ENCODE measurements at places on chromosomes 5 and 9. TPM values are rescaled to one million over a fixed set of nuclear protein-coding genes. Genes with fewer than 3 reads are reported as not detected.

DNA sequence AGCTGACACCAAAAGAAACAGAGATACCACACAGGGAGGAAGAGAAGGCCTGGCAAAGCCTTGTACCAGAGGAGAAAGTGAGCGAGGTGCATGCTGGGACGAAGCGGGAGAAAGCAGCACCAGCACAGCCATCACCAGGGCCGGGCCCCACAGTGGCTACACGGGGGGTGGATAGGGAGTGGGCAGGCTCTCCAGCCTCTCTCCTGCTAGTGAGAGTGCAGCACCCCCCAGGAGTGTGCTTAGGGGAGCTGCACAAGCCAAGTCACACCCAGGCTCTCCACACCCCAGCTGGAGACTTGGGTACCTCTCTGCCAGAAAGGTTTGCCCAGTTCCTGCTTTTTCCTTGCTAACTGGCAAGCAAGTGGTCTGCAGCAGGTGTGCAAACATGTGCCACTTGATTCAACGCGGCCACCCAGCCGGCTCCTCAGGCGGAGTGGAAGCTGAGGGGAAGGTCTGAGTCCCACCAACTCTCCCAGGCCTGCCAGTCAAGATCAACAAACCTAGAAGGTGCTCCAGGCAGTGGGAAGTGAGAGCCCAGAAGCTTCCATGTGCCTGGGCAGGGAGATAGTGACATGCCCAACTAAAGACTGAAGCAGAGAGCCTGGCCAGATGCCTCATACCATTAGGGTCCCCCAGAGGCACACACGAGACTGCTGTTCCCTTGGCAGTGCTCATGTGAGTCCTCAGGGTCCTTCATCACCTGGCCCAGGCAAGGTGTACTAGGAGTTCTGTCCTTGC is 39.9 kb downstream of the BICD2 start:
- H3K36me3 ChIP-seq: peaks cover 45% of the 10 kb centered on the region
- H3K4me3 ChIP-seq: no peak overlapping the region
- no peak overlapping the region for H3K27ac ChIP-seq
- H3K4me1 ChIP-seq: peaks cover 22% of the 10 kb centered on the region

- no peak for DNase-seq
- H3K4me3 ChIP-seq: no peak overlapping the region
- H3K36me3 ChIP-seq: no peaks in the 10 kb centered on the region
These were observed 30.3 kb downstream of the SLC25A46 start for GRCh38 chr5:110769000-110769681.

- no peak for DNase-seq
- H3K27me3 ChIP-seq: no peaks in the 10 kb centered on the region
These were observed 1.4 kb downstream of the DAB2 start for GRCh38 chr5:39423331-39423751.

DNA sequence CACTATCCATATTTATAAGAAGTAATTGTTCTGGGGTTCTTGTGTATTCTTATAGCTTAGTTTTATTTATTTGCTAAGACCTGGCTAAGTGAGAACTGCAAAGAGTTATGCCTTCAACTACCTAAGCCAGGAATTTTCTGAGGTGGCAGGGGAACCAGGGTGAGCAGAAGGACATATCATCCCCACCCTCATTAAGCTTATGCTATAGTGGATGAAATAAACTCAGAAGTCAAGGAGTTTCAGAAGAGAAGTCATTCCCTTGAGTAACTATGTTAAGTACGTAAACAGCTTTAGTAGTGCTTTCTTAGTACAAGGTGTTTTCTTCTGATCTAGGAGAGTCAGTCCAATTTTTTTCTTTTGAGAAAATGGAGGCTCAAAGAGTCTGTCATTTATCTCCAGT is 41.7 kb downstream of the STK32A start:
- no peaks in the 10 kb centered on the region for H3K27me3 ChIP-seq
- no peak overlapping the region for H3K4me3 ChIP-seq
- no peaks in the 10 kb centered on the region for H3K36me3 ChIP-seq
- DNase-seq: no peak
- no peaks in the 10 kb centered on the region for H3K4me1 ChIP-seq
- H3K27ac ChIP-seq: no peak overlapping the region

DNA sequence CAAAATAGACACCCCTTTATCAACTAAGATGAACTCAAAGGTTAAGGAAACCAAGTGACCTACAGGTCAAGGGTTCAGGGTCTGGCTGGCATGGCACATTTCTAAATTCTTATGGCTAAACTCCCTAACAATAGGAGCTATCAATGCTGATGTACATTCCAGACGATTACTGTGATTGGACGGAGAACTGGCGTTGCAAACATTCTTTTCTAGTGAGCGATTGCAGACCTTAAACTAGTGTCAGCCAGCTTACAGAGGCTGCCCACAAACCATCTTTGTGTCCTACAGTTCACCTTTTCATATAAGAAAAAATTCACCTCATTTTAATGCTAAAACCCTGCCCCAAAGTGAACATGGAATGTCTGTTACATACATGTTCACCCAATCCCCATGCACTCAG is 382.9 kb downstream of the MAT2B start:
- no peaks in the 10 kb centered on the region for H3K36me3 ChIP-seq
- no peaks in the 10 kb centered on the region for H3K4me1 ChIP-seq
- no peaks in the 10 kb centered on the region for H3K27me3 ChIP-seq
- DNase-seq: no peak
- no peak overlapping the region for H3K4me3 ChIP-seq

DNA sequence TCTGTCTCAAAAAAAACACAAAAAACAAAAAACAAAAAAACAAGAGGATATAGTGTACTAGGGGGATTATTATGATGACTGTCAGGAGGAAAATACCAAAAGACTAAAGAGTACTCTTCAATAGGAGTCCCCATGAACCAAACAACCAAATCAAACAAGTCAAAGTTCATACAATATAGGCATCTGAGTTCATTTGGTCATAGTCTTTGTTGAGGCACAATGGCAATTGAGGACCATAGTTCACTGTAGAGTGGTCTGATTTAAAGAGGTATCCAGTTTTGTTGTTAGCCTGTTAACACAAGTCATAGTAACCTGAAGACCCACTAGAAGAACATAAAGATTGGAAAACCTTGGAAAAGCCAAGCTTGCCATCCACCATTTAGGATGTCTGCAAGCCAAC is 11.3 kb upstream of the UBTD2 start:
- no peak overlapping the region for H3K4me3 ChIP-seq
- no peak overlapping the region for H3K27ac ChIP-seq
- H3K4me1 ChIP-seq: no peaks in the 10 kb centered on the region
- H3K27me3 ChIP-seq: no peaks in the 10 kb centered on the region
- H3K36me3 ChIP-seq: no peaks in the 10 kb centered on the region

DNA sequence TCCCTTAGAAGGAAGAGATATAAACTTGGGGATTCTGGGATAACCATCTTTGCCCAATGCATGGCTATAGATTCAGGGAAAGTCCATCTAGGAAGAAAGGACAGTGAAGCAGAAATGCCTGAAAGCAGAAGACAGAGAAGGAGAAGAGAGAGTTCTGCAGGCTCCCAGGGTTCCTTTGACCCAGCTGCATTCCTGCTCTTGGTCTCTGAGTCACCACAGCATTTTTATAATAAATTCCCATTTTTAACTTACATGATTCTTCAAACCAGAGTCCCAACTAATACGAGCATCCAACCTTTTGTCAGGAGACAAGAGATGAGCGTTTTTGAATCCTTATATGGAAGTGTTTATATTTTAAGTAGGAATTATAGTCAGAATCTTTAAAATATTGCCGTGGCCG is 12.0 kb upstream of the AOPEP start:
- no peaks in the 10 kb centered on the region for H3K36me3 ChIP-seq
- no peaks in the 10 kb centered on the region for H3K4me1 ChIP-seq
- H3K27me3 ChIP-seq: no peaks in the 10 kb centered on the region
- H3K4me3 ChIP-seq: no peak overlapping the region

- peak overlapping the region; percentile 69 for H3K27ac ChIP-seq
- H3K4me1 ChIP-seq: no peaks in the 10 kb centered on the region
- no peaks in the 10 kb centered on the region for H3K27me3 ChIP-seq
- no peak for DNase-seq
- H3K4me3 ChIP-seq: no peak overlapping the region
These were observed 94.2 kb upstream of the VCAN start for GRCh38 chr5:83377131-83377865.

- DNase-seq: no peak
- no peaks in the 10 kb centered on the region for H3K4me1 ChIP-seq
- peak overlapping the region; percentile 3 for H3K27ac ChIP-seq
- H3K27me3 ChIP-seq: no peaks in the 10 kb centered on the region
These were observed 30.1 kb downstream of the ZNF462 start for GRCh38 chr9:106893088-106893487.

GRCh38 chr5:4781299-4781698 is 358.8 kb upstream of the ADAMTS16 start:
- H3K27me3 ChIP-seq: no peaks in the 10 kb centered on the region
- DNase-seq: no peak
- no peak overlapping the region for H3K27ac ChIP-seq
- H3K4me3 ChIP-seq: no peak overlapping the region

DNA sequence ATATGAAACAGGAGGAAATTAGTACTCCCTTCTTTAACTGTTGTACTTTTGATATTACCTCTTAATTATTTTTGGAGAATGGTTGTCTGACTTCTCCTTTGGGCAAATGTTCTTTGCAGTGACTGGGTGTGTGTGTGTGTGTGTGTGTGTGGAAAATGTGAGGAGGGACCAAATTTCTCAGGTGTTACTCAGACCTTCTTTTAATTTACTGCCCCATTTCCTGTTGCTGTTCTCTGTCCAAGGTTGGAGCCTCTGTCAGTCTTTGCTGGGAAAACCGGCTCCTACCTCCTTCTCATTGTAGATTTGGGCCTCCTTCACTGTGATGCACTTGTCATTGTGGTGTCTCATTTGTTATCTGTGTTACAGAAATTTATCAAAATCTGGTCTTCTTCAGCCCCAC is 68.4 kb downstream of the PBX3 start:
- DNase-seq: no peak
- no peak overlapping the region for H3K4me3 ChIP-seq
- H3K27ac ChIP-seq: no peak overlapping the region
- no peaks in the 10 kb centered on the region for H3K4me1 ChIP-seq

GRCh38 chr9:92163276-92163675 is 48.1 kb upstream of the SPTLC1 start:
- no peaks in the 10 kb centered on the region for H3K36me3 ChIP-seq
- no peak for DNase-seq
- H3K27me3 ChIP-seq: no peaks in the 10 kb centered on the region
- H3K4me3 ChIP-seq: no peak overlapping the region
- H3K27ac ChIP-seq: no peak overlapping the region

Gene ARSK
- total RNA-seq: 3.7 TPM

Gene FAM78A
- total RNA-seq: 31.8 TPM

Gene PCDHB5
- total RNA-seq: 3.8 TPM

Gene PDE6A
- total RNA-seq: 0.08 TPM

Gene PCDHB10
- total RNA-seq: 2.0 TPM

Gene SNCB
- total RNA-seq: 0.67 TPM

Gene PCDHA1
- not detected for total RNA-seq

Gene MTX3
- 5.3 TPM for total RNA-seq

Measured in right atrium auricular region (tissue), 2 donors.